ENCODE measurements at places on chromosomes 3 and 15. TPM values are rescaled to one million over a fixed set of nuclear protein-coding genes. Genes with fewer than 3 reads are reported as not detected.

Gene MAPKBP1
- total RNA-seq: 4.7 TPM

Gene CHRNA5
- 32.6 TPM for total RNA-seq

Gene STAB1
- total RNA-seq: not detected

Gene RAB6B
- total RNA-seq: 2.5 TPM

Gene CLEC3B
- total RNA-seq: not detected

Gene ALPK3
- total RNA-seq: 0.31 TPM

Gene NLGN1
- not detected for total RNA-seq

Gene FETUB
- 0.14 TPM for total RNA-seq

Gene RPP25
- total RNA-seq: 28.7 TPM

Gene SIDT1
- 0.58 TPM for total RNA-seq

Gene BNC1
- 0.48 TPM for total RNA-seq

Gene SLC51A
- not detected for total RNA-seq

Gene KLHL40
- not detected for total RNA-seq

Gene PLA2G4D
- total RNA-seq: not detected

Gene MON1A
- 8.7 TPM for total RNA-seq

Gene LRRN1
- not detected for total RNA-seq

Gene MESP2
- 0.95 TPM for total RNA-seq

Data from A549 treated with ZK216348 at 1 μM for 4 hours (cell line).